ENCODE measurements at places on chromosomes 3 and 15. TPM values are rescaled to one million over a fixed set of nuclear protein-coding genes. Genes with fewer than 3 reads are reported as not detected.

DNA sequence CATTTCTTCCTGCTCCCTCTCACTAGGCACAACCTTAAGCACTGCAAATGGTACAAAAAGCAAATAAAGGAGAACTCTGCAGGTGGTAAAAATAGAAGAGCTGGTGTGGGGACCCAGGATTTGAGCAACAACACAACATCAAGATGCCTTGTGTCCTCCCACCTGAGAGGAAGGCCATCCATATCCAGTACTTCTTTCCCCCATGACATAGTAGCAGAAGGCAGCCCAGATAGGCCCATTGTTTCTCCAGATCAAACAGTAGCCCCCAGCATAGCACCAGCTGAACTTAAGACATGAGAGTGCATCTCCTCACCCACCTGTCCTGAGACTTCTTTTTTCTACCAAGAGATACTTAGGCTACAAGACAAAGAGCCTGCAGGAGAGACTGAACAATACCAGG, 180.5 kb downstream of the GOLGA6L6 start:
- no peaks in the 10 kb centered on the region for H3K36me3 ChIP-seq
- H3K4me1 ChIP-seq = no peaks in the 10 kb centered on the region
- no peak overlapping the region for H3K4me3 ChIP-seq
- H3K27me3 ChIP-seq = no peaks in the 10 kb centered on the region
- no peak for DNase-seq

- H3K4me3 ChIP-seq = no peak overlapping the region
- peak; percentile 39 for DNase-seq
- H3K4me1 ChIP-seq = peaks cover 12% of the 10 kb centered on the region
- no peaks in the 10 kb centered on the region for H3K27me3 ChIP-seq
Observed at GRCh38 chr3:31550452-31551251, 17.9 kb downstream of the STT3B start.

- H3K36me3 ChIP-seq = no peaks in the 10 kb centered on the region
- no peak overlapping the region for H3K4me3 ChIP-seq
Observed at GRCh38 chr3:194100856-194101390, 35.0 kb upstream of the HES1 start.

Gene CNTN3
- 51.0 TPM for total RNA-seq

Gene NDN
- total RNA-seq = 35.4 TPM

Gene TMC3
- total RNA-seq = not detected

Data from lung (tissue), 17 donors.